ENCODE measurements at places on chromosomes 16 and 17.

DNA sequence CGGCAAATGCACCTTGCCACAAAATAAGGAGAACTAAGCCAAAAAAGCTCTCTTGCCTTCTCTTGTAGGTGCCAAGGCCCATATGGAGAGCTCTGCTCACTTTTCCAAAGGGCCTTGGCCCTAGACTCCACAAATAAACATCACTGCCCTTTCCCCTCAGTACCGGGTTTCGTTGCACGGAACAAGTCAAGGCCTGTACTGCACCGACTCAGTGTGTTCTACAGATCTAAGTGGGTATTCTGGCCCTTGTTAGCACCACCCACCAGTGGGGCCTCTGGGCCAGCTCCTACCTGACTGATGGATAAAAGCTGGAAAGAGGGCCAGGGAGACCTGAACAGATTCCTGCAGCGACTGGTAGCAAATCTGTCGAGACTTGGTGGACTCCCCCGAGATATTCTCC, 43.7 kb upstream of the GSG1L start:
- no peak for DNase-seq

DNA sequence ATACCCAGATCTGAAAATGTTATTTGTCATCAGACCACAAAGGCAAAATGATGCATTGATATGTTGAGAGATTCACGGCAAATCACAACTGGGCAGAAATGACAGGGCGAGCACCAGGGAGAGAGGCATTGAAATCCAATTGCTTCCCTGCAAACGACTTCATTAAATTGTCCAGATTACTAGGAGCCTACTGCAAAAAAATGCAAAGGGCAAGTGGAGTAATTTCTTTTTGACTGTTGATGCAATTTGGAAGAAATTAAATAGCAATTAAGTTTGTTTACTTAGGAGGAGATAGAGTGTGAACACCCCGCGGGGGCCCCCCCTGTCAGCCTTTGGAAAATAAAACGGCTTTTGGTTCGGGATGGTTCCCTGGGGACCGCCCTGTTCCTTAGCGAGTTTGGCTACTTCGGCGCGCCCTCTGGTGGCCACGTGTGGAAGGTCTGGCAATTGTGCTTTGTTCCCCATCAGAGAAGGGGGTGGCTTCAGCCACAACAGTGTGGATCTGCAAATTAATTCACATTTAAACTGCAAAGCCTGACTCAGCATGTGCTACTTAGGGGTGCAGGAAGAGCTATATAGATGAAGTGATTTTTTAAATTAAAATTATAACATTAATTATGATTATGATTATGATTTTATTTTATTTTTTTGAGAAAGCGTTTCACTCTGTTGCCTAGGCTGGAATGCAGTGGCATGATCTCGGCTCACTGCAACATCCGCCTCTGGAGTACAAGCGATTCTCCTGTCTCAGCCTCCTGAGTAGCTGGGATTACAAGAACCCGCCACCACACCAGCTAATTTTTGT, 14.5 kb upstream of the TMC7 start:
- DNase-seq, result peak; percentile 88

GRCh38 chr16:88783391-88784073, 1.5 kb downstream of the PIEZO1 start:
- DNase-seq, result no peak

DNA sequence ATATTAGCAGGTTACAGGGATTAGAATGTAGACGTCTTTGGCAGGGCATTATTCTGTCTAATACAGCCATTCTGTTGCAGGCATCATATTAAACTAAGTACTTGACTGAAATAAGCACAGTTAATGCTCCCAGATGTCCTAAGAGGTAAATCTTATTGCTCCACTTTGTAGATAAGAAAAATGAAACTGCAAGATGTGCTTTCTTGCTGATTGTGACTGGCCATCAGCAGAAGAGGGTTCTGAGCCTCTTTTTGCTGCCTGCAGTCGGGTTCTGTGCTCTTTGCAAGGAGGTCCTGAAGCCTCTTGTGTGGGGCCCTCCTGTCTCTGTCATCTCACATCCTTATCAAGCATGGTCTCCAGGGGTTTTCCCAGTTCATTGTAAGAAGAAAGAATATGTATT, 167.1 kb downstream of the KCNJ2 start:
- DNase-seq, result no peak

- no peak for DNase-seq
Observed at GRCh38 chr17:65035191-65035590, 21.3 kb downstream of the GNA13 start.

- no peak for DNase-seq
Observed at GRCh38 chr17:10034719-10035475, 129.8 kb upstream of the RCVRN start.

GRCh38 chr17:6347776-6348175, 87.1 kb downstream of the AIPL1 start:
- DNase-seq, result no peak

DNA sequence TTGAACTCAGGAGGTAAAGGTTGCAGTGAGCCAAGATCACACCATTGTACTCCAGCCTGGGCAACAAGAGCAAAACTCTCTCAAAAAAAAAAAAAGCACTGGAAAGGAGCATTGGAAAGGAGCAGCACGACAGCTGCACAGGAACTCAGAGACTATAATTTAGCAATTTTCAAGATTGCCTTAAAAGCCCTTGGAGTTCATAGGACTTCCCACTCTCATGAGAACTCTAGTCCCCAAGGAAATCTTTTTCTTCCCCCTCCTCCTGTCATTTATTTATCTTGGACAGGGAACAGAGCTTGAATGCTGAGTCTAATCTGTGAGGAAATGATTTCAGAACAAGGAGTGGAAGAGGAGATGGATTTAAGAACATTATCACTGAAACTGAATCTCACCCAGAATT, 69.0 kb downstream of the PLXDC1 start:
- DNase-seq, result no peak

- no peak for DNase-seq
Observed at GRCh38 chr16:63130942-63131341, 1094.7 kb upstream of the CDH8 start.

- DNase-seq, result no peak
Observed at GRCh38 chr16:11361701-11362451, 16.6 kb downstream of the RMI2 start.

- DNase-seq, result no peak
Observed at GRCh38 chr17:30831257-30831656, 509 bp upstream of the ATAD5 start.

GRCh38 chr17:78450696-78451345, 72.4 kb downstream of the PGS1 start:
- DNase-seq, result no peak

DNA sequence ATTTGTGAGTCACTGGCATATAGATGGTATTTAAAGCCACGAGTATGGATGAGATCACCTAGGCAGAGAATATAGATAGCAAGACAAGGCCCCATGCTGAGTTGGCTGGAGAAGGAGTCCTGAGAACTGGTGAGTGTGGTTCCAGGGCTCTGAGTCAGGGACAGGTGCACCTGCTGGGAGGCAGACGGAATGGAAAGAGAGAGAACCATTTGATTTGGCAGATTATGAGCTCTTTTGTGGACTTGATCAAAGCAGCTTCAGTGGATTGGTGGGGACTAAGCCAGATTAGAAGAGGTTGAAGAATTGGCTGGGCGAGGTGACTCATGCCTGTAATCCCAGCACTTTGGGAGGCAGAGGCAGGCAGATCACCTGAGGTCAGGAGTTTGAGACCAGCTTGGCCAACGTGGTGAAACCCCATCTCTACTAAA, 4.3 kb upstream of the C16orf92 start:
- DNase-seq, result no peak

GRCh38 chr17:29124135-29124924, 55.9 kb downstream of the MYO18A start:
- peak; percentile 56 for DNase-seq

DNA sequence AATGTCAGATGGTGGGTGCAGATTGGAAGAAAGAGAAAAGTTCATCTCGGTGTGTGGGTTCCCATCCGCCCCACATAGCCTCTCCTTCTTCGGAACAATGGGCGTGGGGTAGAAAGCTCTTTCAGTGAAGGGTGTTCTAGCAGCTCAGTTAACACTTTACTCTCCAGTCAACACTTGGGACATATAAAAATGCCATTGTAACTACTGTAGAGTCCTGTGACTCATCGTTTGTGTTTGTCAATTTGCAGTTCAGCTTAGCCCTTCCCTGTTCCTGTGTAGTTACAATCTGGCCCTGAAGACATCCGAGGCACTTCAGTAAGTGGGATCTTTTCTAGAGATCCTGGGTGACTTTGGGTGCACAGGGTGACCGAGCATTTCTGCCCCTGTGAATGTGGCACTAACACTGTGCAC, 11.5 kb upstream of the CLEC18C start:
- peak; percentile 70 for DNase-seq

- no peak for DNase-seq
Observed at GRCh38 chr16:2339521-2340484, 725 bp downstream of the ABCA3 start.

- no peak for DNase-seq
Observed at GRCh38 chr17:8204761-8205555, 5.4 kb downstream of the AURKB start.

DNA sequence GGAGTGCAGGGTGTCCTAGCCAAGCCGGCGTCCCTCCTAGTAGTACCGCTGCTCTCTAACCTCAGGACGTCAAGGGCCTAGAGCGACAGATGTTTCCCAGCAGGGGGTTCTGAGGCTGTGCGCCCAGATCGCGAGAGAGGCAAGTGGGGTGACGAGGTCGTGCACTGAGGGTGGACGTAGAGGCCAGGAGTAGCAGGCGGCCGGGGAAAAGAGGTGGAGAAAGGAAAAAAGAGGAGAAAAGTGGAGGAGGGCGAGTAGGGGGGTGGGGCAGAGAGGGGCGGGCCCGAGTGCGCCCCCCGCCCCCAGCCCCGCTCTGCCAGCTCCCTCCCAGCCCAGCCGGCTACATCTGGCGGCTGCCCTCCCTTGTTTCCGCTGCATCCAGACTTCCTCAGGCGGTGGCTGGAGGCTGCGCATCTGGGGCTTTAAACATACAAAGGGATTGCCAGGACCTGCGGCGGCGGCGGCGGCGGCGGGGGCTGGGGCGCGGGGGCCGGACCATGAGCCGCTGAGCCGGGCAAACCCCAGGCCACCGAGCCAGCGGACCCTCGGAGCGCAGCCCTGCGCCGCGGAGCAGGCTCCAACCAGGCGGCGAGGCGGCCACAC, at the start of gene MMP2:
Gene MMP2, plus strand, starts transcription at position 372 of the 603 bp plus-strand sequence. CDS start 282 bp downstream, outside the sequence.
- no peak for DNase-seq

GRCh38 chr17:21400816-21401593, 24.8 kb downstream of the KCNJ12 start:
- DNase-seq, result no peak

DNA sequence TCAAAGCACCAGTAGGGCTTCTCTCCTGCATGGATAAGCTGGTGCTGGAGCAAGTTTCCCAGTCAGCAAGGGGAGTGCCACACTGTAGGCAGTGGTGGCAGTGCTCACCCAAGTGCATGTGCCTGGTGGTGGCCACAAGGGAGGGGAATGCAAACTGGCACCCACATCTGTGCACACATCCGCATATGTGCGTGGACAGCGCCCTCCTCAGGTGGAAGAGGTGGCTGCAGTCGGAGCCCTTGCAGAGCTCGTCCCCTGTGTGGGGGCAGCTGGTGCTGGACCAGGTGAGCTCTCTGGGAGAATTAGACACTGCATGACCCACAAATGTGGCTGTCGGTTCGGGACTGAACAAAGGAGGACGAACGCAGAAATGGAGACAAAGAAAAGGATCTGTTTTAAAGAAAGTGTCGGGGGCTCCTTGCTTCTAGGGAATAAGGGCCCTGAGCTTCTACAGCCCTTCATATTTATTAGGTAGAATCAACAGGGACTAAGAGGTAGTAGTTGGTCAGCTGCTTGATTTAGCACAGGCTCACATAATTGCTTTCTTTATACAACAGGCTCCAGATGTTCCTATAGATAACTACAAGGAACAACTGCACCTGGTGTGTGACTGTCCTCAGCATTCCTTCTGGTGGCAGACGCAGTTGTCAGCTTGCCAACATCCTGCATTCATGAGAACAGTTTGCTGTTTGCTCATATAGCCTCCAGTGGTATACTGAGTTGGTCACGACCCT, 5.3 kb upstream of the ZNF689 start:
- DNase-seq, result no peak

DNA sequence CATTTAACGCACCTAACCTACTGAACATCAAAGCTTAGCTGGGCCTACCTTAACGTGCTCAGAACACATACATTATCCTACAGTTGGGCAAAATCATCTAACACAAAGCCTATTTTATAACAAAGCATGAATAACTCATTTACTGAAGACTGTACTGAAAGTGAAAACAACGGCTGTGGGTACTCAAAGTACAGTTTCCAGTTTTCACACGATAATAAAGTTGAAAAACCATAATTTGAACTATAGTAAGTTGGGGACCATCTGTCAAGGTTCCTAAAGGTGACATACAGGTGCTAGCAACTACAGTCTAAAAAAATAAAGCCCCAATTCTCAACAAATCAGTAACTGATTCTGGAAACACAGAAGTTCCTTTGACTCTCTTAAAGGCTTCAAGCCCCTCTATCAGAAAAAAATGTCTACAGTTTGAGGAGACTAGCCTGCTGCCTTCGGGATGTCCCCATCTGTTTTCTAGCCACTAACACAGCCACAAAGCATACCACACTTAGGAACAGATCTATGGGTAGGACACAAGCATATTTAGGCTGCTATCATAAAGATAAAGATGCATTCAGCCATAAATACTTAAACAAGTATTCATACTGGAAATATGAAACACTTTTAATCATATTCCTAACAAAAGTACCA, 71.3 kb downstream of the KANSL1 start:
- no peak for DNase-seq

- DNase-seq, result no peak
Observed at GRCh38 chr16:27452569-27453493, 50.9 kb downstream of the IL21R start.

DNA sequence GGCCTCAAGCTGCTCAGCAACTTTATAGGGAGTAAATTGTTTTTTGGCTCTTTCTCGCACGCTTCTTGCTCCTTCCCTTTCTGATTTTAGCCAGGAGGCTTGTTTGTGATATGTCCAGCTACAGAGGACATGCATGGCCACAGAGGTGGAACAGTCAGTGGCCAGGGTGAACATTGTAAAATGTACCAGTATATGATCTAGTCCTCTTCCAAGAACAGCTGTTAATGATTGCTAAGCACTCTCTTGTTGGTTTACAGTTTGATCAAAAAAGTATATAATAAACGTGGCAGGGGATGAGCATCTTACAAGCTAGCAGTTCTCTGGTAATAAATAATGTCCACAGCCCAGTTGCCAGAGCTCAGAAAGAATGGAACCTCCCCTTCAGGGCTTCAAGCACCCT, 461.7 kb upstream of the DYNLRB2 start:
- DNase-seq, result no peak

GRCh38 chr17:14859542-14859941, 405.6 kb downstream of the PMP22 start:
- no peak for DNase-seq

- peak; percentile 81 for DNase-seq
Observed at GRCh38 chr17:51046514-51047384, 73.9 kb downstream of the SPAG9 start.

GRCh38 chr16:345772-346171, 6.8 kb downstream of the AXIN1 start:
- DNase-seq, result no peak
